ENCODE measurements at places on chromosomes 13 and 19. TPM values are rescaled to one million over a fixed set of nuclear protein-coding genes. Genes with fewer than 3 reads are reported as not detected.

S1PR4 gene
- 1.5 TPM for total RNA-seq

KIR3DL1 gene
- not detected for total RNA-seq

OR7C1 gene
- 3.2 TPM for total RNA-seq

IRGC gene
- not detected for total RNA-seq

DNA sequence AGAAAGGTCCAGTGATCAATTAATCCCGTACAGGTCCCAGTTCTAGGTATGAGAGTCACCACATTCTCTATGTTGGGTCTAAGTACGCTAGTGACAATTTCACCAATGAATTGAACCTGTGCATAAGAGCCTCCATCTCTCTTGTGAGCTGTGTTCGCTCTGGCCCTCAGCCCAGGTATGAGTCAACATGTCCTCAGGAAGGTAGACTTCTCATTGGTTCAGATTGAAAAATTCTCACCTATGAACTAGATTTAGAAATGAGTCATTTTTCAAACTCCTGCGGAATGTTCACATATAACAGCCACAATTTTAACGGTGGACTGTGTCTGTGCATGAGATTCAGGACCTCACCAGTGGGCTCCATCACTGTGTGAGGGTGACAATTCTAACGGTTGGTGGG lies 12.7 kb upstream of the ZNF43 start:
- DNase-seq, result no peak

GRCh38 chr19:55146078-55146704 lies 2.8 kb downstream of the TNNT1 start:
- DNase-seq, result no peak

- DNase-seq, result no peak
Measured at GRCh38 chr13:33081666-33082065, 65.4 kb downstream of the KL start.

- DNase-seq, result no peak
Measured at GRCh38 chr13:36054041-36054440, 77.1 kb downstream of the DCLK1 start.

DNA sequence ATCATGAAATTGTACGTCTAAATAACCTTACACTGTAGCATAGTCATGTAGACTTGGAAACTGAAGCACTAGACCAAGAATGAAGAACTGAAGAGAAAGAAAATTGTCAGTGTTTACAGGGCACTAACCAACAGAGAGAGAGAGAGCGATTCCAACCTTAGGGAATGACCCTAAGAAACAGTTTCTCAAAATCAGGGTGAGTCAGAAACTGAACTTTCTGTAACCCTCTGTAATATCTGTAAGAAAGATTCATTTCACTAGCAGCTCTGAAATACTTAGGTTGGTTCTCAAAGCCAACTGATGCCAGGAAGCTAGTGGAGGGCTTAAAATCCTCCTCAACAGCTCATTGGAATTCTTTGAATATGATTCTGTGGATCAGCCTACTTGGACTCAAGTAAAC lies 936.9 kb downstream of the EFNB2 start:
- DNase-seq, result no peak

GRCh38 chr13:52638666-52639328 lies 3.4 kb upstream of the HNRNPA1L2 start:
- DNase-seq, result no peak

DNA sequence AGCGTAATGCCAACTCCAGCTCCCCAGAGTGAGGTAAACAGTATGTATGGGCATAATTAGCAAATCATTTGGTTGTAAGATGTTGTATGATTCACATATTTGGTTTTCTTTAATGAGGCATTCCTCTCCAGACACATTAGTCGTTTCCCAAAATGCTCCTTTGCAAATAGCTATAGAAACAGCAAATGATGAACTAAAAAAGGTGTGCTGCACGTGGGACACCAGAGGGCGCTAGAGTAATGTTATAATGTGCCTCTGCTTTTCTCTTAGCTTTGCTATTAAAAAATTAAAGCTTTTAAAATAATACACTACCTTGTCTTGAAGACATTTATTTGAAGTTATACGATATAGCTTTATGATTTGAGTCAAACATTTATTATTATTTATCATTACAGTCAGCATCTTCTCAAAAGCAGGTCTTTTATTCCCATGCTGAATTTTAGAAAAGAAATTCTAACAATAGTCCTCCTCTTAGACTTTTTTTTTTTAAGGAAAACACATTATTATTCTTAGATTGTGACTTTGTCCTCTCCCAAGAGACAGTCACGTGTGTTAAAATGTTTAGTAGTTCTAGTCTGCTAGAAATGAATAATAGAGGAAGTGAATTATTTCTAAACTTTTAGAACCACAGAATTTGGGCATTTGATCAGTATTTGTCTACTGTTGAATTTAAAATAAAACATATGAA lies 121.6 kb upstream of the FRY start:
- peak; percentile 47 for DNase-seq

GRCh38 chr13:108267347-108267746 lies 2.2 kb upstream of the TNFSF13B start:
- DNase-seq, result no peak
